ENCODE measurements at places on chromosomes 2 and 18.

- no peak for DNase-seq
Observed at GRCh38 chr2:188333751-188334524, 42.3 kb downstream of the GULP1 start.

- no peak for DNase-seq
Observed at GRCh38 chr2:222071911-222072310, 226.9 kb downstream of the PAX3 start.

GRCh38 chr2:222025881-222026271 lies 272.9 kb downstream of the PAX3 start:
- DNase-seq = no peak

GRCh38 chr2:236583621-236584203 lies 14.1 kb downstream of the ACKR3 start:
- DNase-seq = no peak

- DNase-seq = no peak
Observed at GRCh38 chr2:48419884-48420511, 110.0 kb upstream of the STON1 start.

- no peak for DNase-seq
Observed at GRCh38 chr2:43851011-43851980, 12.5 kb downstream of the ABCG8 start.

GRCh38 chr2:126970583-126970982 lies 71.9 kb downstream of the TEX51 start:
- DNase-seq = no peak

- no peak for DNase-seq
Observed at GRCh38 chr18:10062302-10063300, 148.8 kb downstream of the VAPA start.

- no peak for DNase-seq
Observed at GRCh38 chr18:65214456-65214855, 536.4 kb upstream of the CDH7 start.

DNA sequence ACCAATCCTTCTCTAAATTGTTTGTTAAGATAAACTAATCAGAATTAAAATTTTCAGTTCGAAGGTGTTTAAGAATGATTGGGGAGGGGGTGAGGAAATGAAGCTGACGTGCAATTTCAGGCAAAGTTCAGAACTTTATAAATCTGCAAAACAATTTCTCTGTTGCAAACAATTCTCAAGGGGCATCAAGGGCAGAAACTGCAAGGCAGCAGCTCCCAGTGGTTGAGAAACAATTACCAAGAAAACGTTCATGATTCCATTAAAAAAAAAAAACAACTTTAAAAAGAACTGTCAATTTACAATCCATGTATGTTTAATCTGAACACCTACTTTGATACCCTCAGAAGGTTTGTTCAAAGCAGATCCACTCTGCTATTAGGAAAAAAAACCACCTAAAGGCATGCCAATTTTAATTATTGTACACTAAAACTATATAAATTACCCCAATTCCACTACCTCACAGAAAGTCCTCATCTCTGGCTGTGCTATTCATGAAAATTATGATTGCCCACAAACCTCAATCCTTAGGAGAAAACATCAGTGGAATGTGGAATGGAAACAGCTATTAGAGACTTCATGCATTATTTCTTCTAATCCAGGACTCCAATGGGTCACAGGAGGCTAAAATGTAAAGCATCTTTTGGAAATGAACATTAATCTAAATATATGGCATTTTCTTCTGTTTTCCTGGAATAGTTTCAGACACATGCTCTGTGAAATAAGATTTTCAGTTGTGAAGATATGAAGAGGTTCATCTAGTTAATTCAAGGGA lies 119.9 kb upstream of the ACVR1C start:
- no peak for DNase-seq

- DNase-seq = no peak
Observed at GRCh38 chr2:62447411-62447810, 58.6 kb downstream of the TMEM17 start.

DNA sequence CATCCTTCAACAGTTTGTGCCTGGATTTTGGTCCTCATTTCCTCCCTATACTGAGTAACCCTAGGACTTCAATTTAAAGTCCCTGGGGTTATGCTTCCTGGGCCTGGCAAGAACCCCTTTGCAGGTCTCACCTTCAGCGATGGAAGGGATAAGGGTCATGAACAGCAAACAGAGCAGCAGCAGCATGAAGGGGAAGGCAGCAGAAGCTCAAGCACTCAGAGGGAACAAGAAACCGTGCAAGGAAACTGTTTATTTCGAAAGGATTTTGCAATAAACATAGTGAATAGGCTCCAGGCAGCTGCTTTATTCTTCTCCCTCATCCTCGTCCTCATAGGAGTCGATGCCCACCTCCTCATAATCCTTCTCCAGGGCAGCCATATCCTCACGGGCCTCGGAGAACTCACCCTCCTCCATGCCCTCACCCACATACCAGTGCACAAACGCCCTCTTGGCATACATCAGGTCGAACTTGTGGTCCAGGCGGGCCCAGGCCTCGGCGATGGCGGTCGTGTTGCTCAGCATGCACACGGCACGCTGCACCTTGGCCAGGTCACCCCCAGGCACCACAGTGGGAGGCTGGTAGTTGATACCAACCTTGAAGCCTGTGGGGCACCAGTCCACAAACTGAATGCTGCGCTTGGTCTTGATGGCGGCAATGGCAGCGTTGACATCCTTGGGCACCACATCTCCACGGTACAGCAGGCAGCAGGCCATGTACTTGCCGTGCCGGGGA lies 2.8 kb upstream of the TUBA4B start:
- no peak for DNase-seq

DNA sequence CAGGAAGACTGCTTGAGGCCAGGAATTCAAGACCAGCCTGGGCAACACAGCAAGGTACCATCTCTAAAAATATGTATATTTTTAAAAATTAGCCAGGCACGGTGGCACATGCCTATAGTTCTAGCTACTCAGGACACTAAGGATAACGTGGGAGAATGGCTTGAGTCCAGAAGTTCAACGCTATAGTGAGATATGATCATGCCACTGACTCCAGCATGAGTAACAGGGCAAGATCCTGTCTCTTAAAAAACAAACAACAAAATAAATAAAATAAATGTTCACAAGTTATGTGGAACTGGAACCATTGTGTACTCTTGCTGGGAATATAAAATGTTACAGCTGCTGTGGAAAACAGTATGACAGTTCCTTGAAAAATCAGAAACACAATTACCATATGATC lies 47.2 kb downstream of the USP34 start:
- DNase-seq = no peak

Data from NCI-H2107 (cell line).